ENCODE measurements at places on chromosomes 3 and 15.
A peak's percentile ranks its signal among the peaks of the same experiment; 100 is the strongest.

- no peak for DNase-seq
Observed at GRCh38 chr3:188421151-188421821, 267.3 kb downstream of the LPP start.

- DNase-seq: no peak
Observed at GRCh38 chr3:113222451-113223086, 11.2 kb downstream of the BOC start.

- no peak for DNase-seq
Observed at GRCh38 chr3:31145062-31145461, 250.6 kb upstream of the GADL1 start.

- peak; percentile 8 for DNase-seq
Observed at GRCh38 chr3:851098-851790, 241.6 kb upstream of the CNTN6 start.

DNA sequence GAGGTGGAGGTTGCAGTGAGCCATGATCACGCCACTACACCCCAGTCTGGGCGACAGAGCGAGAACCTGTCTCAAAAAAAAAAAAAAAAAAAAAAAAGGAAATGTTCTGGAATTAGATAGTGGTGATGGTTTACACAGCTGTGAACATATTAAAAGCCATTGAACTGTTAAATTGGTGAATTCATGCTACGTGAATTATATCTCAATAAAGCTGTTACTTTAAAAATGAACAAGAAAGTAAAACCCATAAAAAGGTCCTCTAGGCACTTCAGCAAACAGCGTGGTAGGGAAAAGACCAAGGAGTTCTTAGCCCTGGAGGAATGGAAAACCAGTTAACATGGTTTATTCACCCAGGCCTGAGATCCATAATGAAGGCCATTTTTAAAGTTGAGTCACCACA is 180.1 kb downstream of the ATG7 start:
- no peak for DNase-seq

DNA sequence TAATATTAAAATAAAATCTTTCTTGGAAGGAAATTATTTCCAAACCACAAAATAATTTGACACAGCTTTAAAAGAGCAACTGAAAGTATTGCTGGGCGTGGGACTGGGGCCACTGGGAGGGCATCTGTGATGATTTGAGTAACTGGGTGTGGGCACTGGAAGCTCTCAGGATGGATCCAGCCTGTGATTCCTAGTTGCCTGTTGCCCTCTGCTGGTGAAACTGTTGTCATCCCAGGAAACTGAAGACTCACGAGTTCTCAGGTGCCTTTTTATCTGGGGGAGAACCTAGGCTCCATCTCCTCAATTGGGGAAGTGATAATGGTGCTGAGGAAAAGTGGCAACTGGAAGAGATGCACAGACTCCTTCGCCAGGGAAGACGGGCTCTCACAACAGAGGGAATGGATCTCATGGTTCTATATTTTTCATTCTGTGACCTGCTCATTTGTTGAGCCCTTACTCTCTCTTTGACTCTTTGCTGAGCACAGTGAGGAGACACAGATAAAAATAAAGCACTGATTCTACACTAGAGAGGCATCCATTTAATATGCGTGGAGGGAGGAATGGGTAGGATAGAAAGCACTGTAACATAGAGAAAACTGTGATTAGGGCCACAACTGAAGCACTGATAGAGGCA is 61.6 kb downstream of the TPRG1 start:
- peak; percentile 12 for DNase-seq

GRCh38 chr15:68676011-68676605 is 97.3 kb downstream of the CORO2B start:
- no peak for DNase-seq

DNA sequence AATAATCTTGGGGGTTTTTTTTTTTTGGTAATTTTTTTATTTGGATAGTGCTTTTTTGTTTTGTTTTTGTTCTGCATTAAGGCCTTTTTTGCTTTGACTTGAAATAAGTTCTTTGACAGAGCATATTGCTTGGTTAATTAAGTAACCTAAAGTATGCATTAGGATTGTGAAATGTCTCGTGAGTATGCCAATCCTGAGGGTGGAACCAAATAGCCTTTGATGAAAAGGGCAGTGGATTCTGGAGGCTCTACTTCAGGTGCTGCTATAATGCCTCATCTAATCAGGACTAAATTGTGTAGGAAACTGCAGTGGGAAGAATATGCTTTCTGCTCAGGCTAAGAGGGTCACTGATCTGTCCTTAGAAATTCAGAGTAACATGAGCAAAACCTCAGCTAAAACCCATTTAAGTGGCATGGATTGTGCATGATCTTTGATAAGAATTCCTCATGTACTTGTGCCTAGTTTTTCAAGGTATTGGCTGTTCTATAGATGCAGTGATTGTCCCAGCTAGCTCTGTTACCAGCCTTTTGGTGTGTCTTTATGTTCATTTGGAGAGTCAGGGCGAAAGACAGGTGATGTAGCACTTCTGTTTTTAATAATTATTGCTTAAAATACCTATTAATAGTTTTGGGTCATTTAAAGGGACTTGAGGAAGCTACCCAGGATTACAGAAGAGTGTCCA is 15.4 kb downstream of the CDV3 start:
- DNase-seq: no peak
